ENCODE measurements at places on chromosomes 4 and X.

DNA sequence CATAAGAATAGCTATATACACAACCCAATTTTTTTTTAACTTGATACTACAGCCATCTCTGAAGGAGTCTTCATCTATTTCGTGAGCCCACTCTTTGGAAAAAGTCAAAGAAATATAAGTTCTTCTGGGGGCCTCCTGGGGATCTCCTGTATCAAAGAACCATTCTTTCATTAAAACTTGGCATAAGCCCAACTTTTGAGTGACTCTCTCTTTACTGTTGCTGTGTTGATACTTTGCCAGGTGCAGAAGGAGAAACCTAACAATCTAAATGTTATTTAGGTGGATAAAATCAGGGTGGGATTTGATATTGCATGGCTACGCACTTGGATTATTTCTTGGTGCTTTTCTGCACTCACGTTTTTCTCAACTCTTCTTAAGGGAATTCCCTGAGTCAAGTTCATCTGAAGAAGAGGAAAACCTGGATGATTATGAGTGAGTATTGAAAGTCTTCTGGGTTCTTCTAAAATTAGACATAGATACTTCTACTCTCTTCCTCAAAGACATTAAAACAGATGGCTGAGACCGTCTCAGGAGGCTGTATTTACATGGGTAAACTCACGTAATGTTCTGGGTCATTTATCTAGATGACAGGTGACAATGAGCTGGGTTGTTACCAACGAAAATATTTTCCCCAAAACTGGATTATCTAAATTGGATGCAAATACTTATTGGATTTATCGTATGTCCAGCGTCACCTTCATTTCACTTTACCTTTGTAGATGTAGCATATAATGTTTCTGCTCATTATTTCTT lies 25.2 kb downstream of the BMX start:
- DNase-seq, result no peak

GRCh38 chrX:103356130-103356798 lies at the start of gene TCEAL9:
Gene TCEAL9 (plus strand): TSS chrX:103356506. CDS start chrX:103357685, 1,179 bp downstream.
- DNase-seq, result no peak

DNA sequence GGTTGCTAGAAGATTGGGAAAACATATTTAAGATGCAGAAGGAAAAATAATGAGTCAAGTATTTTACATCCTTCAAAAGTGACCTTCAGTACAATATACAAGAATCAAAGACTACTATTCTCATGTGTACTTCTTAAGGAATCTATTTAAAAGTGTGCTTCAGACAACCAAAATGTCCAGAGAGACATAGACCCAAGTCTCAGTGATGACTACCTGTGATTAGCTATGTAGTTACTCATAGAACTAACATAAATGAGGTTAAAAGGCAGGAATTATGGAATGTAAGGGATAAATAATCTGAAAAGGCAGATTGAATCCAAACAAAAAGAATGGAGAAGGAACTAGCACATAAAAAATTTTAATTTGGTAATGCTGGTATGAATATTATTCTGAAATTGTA lies 634.7 kb upstream of the FAM241A start:
- DNase-seq, result no peak

- DNase-seq, result peak; percentile 30
Measured at GRCh38 chr4:7049739-7050138, 6.6 kb downstream of the TADA2B start.

- DNase-seq, result no peak
Measured at GRCh38 chr4:101451086-101451485, 103.8 kb upstream of the PPP3CA start.

GRCh38 chr4:175263537-175263936 lies 345.4 kb downstream of the ADAM29 start:
- no peak for DNase-seq

DNA sequence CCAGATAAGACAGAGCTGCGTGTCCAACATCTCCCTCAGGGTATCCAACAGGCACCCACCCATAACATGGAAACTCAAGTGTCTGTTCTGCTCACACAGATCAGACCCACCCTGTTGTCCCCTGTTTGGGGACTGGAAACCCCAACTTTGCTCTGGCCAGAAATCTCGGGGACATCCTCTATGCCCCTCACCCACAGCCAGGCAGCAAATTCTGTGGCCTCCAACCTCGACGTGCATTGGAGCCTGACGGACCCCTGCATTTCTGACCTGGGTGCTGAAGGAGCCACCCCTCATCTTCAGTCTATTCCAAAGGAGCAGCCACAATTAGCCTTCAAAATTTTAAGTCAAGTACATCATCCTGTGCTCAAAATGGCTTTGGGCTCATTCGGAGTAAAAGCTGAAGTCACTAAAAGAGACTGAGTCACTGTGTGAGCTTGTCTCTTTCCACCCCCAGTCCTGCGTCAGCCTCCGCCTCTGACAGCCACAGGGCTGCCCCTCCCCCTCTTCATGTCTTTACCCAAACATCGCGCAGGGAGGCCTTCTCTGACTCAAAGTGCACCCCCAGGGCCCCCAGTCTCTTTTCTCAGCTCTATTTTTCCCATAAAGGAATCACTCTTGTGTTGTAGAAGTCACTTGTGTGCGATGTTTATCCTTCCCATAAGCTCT lies 24.4 kb upstream of the PDE6B start:
- DNase-seq, result no peak

DNA sequence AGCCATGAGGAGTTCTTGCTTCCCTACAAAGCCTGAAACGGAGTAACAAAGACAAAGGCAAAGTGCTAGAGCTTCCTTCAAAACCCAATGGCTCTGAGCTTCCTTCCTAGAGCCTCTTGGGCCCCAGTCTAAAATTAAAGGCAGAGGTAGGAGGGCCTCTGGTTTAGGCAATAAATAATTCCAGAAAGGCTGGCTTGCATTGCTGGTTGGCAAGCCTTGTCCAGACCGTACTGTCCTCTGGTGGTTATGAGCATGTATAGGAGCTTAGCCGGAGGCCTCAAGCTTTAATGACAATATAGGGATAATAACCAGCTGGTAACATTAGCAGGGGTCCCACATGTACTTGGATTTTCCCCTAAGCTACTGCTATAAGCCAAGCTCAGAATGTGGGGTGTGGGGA lies 237.3 kb downstream of the AR start:
- no peak for DNase-seq

DNA sequence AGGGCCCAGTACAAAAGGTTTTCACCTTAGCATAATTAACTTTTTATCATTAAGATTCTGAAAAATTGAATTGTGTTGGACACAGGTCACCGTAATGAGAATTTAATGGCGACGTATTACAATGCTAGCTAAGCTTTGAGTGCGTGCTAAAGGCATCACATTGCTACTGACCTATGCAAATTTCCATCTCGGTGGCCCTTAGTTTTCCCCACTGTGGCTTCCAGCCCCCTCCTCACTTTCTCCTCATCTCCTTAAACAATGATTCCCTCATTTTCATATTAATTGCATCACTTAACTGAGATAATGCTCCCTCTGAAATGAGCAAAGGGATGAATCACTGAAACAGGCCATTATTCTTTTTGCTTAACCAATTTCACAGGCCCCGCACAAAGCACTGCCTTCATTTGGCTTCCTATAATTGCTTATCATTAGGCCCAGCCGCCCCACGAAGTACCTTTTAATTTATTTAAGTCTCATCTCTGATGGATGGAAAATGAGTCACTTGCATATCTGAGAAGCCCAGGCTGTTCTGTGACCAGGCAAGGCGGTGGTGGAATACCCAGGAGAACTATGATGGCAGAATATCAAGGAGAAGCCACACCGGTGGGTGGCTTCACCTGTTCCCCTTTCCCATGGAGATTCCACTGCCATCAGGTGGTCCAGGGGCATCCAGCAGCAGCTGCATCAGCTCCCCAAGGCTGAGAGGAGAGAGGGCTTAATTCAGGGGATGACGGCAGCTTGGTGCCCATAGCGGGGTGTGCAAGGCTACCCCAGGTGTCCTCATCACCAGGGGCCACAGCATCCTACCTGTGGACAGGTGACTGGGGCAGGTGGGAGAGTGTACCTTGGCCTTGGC lies 223.8 kb upstream of the BOD1L1 start:
- no peak for DNase-seq

GRCh38 chrX:48827654-48827968 lies 1.3 kb downstream of the ERAS start:
- DNase-seq, result no peak

GRCh38 chr4:137981277-137981676 lies 260.9 kb downstream of the SLC7A11 start:
- no peak for DNase-seq

DNA sequence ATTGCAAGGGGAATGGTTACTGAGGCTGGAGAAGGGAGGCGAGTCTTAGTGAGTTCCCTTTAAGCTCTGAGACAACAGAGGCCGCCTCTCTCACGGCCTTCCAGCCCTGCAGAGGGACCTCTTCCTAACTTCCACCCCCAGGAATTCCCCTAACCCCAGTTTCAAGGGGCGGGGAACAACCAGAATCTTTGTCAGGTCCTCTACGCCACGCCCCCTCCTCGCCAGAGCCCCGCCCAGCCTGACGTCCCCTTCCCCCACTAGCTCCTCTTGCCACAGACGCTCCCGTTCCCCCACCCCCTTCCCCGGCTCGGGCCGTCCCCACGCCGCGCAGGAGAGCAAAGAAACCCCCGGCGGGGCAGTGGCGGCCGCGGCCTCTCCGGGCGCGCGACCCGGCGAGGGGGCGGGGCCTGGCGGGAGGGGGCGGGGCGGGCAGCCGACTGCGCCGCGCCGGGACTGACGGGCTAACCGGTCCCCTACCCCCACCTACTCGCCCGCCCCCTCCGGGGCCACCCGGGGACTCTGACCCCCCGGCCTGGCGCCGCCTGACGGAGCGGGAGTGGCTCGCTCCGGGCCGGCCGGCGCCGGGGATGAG lies 12.3 kb upstream of the TMEM156 start:
- peak; percentile 95 for DNase-seq

DNA sequence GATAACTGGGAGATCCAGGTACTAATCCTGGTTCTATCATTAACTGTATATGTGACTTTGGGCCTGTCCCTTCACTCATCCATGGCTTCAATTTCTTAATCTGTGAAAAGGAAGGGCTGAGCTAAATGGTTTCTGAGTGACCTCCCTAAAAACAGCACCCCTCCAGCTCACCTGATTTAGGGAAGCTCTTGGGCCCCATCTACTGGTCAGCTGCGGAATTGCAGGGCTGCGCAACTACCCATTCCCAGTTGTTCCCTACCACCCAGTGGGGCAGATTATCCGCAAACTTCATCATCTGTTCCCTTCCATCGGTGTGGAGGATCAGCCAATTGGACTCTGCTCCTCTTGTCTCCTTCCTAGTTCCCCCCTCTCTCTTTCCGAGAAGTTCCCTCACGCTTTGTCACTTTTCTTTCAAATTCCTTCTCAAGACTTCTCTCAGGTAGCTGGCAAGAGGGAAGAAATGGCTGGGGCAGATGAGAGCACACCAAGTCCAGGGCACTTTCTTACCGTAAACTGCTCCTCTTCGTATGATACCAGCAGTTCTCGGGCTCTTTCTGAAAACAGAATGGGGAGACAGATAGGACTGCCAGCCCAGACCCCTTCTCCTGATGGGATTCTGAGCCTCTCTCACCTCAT lies 5.8 kb downstream of the LAS1L start:
- DNase-seq, result peak; percentile 42

- DNase-seq, result no peak
Measured at GRCh38 chr4:148831945-148832344, 389.7 kb upstream of the NR3C2 start.

GRCh38 chr4:55635741-55636655 lies at the start of gene NMU:
Gene NMU (minus strand): TSS chr4:55636298. CDS start chr4:55636192, 106 bp downstream.
- DNase-seq, result no peak

GRCh38 chrX:47316276-47317025 lies 53.9 kb upstream of the ZNF157 start:
- no peak for DNase-seq

DNA sequence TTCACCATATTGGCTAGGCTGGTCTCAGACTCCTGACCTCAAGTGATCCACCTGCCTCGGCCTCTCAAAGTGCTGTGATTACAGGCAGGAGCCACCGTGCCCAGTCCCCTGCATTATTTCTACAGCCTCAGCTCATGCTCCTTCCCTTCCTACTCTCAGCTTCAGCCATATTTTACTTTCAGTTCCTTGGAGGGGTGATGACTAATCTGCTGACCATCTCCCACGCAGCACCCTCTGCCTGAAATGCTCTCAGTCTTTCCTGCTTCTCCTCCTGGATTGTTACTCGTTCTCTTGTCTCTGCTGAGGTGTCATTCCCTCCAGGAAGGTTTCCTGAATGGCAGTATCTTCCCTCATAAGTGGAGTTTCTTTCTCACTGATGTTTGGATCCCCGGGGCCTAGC lies 63.3 kb downstream of the MOSPD2 start:
- no peak for DNase-seq

DNA sequence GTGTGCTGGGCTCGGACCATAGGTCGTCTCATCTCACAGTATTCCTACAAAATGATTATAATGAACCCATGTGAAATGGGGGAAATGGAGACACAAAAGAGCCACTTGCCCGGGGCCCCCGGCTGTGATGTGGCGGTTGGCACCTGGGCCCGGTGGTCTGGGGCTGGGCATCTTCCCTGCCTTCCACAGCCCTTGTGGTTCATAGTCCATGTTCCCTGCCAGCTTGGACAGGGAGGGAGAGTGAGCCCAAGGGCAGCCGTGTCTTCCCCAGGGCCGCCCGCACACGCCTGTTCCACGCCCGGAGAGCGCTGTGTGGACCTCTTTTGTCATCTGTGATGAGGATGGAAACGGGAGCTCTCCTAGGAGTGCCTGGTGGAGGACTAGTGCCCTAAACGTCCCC lies 5.2 kb downstream of the CPZ start:
- DNase-seq, result no peak

GRCh38 chrX:8803326-8803725 lies 2.1 kb upstream of the FAM9A start:
- no peak for DNase-seq

- DNase-seq, result peak; percentile 58
Measured at GRCh38 chrX:48956728-48957414, 536 bp downstream of the OTUD5 start.

- DNase-seq, result no peak
Measured at GRCh38 chr4:123832173-123833026, 435.8 kb downstream of the SPRY1 start.

GRCh38 chrX:2664502-2664901 lies 26.6 kb upstream of the CD99 start:
- DNase-seq, result no peak

GRCh38 chr4:23279377-23279986 lies 586.7 kb downstream of the GBA3 start:
- DNase-seq, result no peak

GRCh38 chr4:39030725-39031124 lies 1.5 kb downstream of the TMEM156 start:
- no peak for DNase-seq

GRCh38 chr4:120304801-120305200 lies 238.2 kb upstream of the MAD2L1 start:
- no peak for DNase-seq

- DNase-seq, result no peak
Measured at GRCh38 chr4:54779476-54780148, 121.9 kb downstream of the KIT start.

Data from CD8-positive, alpha-beta memory T cell (primary cell).